Kidney tubule cell (primary cell): ENCODE measurements at places on chromosomes 7 and 10.
A peak's percentile ranks its signal among the peaks of the same experiment; 100 is the strongest.

- peak; percentile 46 for DNase-seq
Measured at GRCh38 chr10:119090968-119091367, 10.4 kb upstream of the EIF3A start.

GRCh38 chr10:92787557-92788152 is 60.7 kb upstream of the EXOC6 start:
- no peak for DNase-seq

DNA sequence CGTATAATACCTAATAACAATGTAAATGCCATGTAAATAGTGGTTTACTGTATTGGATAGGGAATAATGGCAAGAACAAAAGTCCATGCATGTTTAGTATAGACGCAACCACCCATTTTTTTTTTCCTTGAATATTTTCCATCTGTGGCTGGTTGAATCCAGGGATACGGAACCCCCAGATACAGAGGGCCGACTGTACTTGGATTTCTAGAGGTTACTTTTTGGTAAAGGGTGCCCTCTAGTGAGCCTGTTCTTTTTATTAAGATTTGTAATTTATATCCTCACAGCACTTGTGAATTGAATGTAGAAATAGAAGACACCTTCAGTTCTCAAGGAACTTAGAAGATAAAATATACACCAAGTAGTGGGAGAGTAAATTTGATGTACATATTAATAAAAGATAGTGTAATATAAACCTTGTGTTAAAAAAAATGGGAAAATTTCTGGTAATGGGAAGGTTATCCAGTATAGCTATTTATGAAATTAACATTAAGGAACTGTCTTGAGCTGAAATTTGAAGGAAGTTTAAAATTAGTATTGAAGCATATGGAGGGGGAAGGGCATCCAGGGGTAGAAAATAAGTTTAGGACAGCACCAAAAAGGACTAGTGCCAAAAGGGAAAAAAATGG is 32.0 kb downstream of the EXOC6 start:
- peak; percentile 49 for DNase-seq

DNA sequence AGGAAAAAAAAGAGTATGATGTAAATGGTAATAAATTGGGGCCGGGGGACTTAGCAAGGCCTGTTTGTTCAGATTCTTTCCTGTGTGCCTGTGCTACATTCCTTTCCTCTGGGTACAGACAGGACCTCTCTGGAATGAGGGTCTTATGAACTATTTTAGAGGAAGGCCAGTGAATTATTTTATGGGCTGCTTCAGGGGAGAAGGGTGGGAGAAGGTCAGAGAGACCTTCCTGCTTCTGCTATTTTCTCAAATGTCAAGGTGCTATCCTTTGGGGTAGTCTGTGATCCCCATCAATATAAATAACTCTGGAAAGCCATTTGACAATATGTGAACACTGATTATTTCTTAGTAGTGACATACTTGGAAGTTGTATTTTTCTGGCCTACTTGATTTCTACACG is 426.5 kb downstream of the SH2D4B start:
- DNase-seq: no peak

- DNase-seq: no peak
Measured at GRCh38 chr7:29469976-29470557, 93.6 kb upstream of the PRR15 start.

DNA sequence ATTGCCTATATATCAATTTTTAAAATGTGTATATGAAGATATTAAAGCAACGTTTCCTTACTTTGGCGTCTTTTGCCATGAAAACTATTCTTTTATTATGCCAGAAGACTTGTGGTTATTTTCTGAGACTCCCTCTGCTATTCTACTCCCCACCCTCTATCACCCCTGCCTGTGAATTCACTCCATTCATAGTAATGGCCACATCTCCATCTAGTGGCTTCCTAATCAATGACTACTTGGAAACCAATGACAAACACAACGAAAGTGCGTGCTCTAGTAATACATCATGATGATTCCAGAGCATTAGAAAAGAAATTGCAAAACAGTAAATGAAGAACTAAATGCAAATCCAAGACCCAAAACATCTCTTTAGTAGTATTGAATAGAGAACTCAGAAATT is 186.7 kb upstream of the HGF start:
- DNase-seq: peak; percentile 9

DNA sequence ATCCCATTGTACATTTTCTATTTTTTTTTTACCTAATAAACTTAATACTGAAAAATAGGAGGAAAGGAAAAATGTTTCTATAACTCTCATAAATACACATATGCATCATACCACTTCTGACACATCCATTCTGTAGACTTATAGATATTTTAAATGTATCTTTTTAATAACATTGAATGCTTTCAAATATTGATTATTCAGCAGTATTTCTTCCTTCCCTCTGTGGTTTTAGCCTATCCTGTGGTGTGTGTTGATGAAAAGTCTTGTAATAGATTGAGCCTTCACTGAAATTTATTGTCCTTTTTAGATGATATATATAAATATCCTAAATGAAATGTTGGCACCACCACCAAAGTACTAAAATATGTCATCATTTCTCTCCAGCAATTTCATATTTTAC is 218.1 kb downstream of the TSPAN12 start:
- no peak for DNase-seq

DNA sequence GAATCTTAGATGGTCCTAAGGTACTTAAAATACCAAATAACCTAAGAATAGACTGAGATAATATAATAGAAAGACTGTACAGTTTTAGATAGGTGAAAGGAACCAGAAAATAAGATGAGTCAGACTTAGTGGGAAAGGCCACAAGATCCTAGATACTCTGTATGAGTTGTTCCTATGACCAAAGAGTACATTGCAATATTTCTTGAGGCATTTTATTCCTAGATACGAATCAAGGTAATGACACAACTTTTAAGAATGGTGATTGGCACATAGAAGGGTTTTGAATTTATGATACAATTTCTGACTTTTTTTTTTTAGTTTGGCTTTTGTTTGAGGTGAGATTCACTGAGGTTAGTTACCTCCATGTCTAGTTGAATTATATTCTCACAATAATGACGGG is 30.2 kb downstream of the MGAM start:
- DNase-seq: peak; percentile 69

- DNase-seq: no peak
Measured at GRCh38 chr10:46555366-46555712, 1.1 kb downstream of the GPRIN2 start.

GRCh38 chr7:92621561-92622023 is 31.4 kb upstream of the FAM133B start:
- peak; percentile 55 for DNase-seq

GRCh38 chr10:29634764-29635625 is at the start of gene SVIL:
Gene SVIL, minus strand, starts transcription at chr10:29634971. Its CDS starts 79,913 bp downstream, at chr10:29555058.
- no peak for DNase-seq

- no peak for DNase-seq
Measured at GRCh38 chr7:16730937-16731336, 22.6 kb upstream of the TSPAN13 start.

DNA sequence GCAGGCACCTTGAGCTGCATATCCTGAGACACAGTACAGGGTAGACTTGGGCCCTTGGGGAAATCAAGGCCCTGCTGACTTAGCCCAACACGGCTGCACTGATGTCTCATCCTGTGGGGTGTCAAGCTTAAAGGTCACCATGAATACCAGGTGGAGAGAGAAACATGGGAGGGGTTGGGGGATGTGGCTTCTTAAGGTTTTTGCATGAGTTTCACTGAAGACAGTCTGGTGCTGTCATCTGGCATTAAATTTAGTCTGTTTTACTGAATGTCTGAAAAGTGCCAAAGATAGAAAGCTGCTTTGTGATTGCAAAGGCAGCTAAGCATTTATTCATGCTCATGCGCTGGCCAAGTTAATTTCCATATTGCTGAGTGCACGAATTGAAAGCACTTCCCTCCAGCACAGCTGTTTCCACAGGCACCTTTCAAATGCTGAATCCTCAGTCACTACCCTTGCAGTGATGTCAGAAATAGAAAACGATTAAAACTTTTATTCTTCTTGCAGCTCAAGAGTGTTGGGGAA is 102.1 kb downstream of the OSBPL3 start:
- DNase-seq: peak; percentile 11

- no peak for DNase-seq
Measured at GRCh38 chr7:50657341-50657873, 92.2 kb upstream of the DDC start.

DNA sequence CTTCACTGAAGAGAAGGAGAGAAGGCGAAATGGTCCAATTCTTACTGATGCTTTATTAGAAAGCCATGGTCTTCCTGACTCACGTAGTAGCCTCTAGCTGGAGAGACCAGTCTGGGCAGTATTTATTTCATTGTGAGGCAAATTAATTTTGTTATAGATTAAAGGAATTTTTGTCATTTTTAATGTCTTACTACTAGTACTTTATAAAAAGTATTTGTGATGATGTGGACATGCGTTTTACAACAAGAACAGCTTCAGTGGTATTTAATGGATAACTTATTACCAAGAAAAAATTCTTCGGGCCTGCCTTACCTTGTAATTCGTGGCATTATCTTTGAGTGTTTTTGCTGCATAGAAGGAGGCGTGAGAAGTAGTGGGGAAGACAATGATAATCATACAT is 339.4 kb upstream of the SHH start:
- DNase-seq: peak; percentile 75

DNA sequence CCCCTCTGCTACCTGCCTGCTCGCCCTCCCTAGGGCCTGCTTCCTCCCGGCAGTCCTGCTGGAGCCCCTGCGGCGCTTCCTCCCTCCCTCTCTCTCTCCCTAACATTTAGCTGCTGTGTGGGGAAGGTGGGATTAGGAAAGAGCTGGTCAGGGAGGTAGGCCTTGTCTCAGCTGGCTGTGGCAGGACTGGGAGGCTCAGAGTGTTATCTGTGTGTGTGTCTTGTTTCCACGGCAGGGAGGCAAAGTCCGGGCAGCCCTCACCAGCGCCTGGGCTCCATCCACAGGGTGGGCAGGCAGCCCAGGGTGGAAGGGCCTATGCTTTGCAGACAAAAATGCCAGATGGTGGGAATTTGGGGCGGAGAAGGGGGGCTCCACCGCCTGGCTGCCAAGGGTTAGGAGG is 105.7 kb downstream of the RPS24 start:
- DNase-seq: no peak

GRCh38 chr7:23210506-23210905 is 28.7 kb downstream of the NUP42 start:
- no peak for DNase-seq

- no peak for DNase-seq
Measured at GRCh38 chr10:30816820-30817171, 187.2 kb upstream of the LYZL2 start.

GRCh38 chr10:125795637-125796190 is 20.1 kb upstream of the MMP21 start:
- no peak for DNase-seq

GRCh38 chr7:141697211-141697871 is 4.6 kb downstream of the DENND11 start:
- DNase-seq: peak; percentile 81

DNA sequence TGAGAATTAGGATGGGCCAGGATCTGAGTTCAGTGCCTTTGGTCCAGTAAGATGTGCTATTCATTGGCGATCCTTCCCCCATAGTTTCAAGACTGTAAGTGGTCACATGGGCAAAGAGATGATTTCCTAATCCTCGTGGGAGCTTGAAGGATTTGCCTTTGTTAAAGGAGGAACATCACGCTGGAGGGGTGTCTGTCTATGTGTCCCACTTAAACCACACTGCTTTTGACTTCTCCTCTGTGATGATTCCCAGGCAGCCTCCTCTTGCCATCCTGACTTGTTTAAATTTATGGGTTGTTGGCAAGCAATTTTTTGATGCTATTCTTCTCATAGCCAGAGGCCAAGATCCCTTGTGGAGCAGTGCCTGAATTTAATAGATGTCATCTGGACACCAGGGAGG is 154.0 kb downstream of the TCF7L2 start:
- no peak for DNase-seq
